ENCODE measurements at places on chromosomes 16 and 17. TPM values are rescaled to one million over a fixed set of nuclear protein-coding genes. Genes with fewer than 3 reads are reported as not detected.
A peak's percentile ranks its signal among the peaks of the same experiment; 100 is the strongest.

GRCh38 chr17:35804658-35805192, 4.6 kb upstream of the TAF15 start:
- peak; percentile 73 for DNase-seq

DNA sequence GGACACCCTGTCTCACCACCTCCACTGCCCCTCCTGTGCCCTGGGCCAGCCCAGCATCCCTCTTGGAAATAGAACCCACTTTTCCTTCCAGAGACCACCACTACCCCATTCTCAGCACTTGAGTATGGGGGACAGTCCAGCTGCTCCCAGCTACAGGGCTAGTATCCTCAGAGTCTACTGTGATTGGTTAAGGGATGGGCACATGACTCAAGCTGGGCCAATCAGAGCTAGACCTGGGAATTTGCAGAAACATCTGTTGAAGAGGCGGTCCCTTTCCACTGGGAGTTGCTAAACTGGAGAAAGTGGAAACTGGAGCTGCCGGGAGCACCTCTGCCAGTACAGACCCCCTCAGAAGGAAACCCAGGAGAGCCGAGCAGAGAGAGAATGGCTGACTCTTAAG, 156.6 kb downstream of the GSG1L start:
- DNase-seq = no peak

- no peak for DNase-seq
These were observed 9.8 kb downstream of the MT4 start for GRCh38 chr16:56574625-56575024.

KRT40 gene
- not detected for total RNA-seq
